Suppressor macrophage treated with lipopolysaccharide for 4 hours (primary cell): ENCODE measurements at places on chromosomes 6 and 20.

GRCh38 chr6:138239774-138240173 is 21.5 kb upstream of the PBOV1 start:
- no peak for DNase-seq

GRCh38 chr6:38738261-38738660 is 23.1 kb downstream of the DNAH8 start:
- DNase-seq = no peak

DNA sequence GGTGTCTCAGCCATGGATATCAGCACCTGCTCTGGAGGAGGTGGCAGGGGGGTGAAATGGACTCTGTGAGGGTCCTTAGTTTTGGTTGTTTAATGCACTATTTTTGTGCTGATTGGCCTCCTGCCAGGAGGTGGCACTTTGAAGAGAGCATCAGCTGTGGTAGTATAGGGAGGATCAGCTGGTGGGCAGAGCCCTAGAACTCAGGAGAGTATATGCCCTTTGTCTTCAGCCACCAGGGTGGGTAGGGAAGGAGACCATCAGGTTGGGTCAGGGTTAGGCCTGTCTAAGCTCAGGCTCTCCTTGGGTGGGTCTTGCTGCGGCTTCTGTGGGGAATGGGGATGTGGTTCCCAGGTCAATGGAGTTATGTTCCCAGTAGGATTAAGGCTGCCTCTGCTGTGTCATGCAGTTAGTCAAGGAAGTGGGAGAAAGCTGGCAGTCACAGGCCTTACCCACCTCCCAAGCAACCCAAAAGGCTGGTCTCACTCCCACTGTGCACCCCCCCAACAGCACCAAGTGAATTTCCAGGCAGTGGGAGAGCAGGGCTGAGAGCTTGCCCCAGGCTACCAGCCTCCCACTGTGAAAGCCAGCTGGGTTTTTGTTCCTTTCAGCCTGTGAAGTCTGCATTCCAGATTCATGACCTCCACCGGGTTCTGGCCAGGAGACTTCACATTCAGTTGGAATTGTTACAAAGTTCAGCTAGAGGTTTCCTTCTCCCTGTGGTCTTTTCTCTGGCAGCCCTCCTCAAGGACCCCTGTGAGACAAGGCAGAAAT is 5.7 kb upstream of the OSTM1 start:
- no peak for DNase-seq

DNA sequence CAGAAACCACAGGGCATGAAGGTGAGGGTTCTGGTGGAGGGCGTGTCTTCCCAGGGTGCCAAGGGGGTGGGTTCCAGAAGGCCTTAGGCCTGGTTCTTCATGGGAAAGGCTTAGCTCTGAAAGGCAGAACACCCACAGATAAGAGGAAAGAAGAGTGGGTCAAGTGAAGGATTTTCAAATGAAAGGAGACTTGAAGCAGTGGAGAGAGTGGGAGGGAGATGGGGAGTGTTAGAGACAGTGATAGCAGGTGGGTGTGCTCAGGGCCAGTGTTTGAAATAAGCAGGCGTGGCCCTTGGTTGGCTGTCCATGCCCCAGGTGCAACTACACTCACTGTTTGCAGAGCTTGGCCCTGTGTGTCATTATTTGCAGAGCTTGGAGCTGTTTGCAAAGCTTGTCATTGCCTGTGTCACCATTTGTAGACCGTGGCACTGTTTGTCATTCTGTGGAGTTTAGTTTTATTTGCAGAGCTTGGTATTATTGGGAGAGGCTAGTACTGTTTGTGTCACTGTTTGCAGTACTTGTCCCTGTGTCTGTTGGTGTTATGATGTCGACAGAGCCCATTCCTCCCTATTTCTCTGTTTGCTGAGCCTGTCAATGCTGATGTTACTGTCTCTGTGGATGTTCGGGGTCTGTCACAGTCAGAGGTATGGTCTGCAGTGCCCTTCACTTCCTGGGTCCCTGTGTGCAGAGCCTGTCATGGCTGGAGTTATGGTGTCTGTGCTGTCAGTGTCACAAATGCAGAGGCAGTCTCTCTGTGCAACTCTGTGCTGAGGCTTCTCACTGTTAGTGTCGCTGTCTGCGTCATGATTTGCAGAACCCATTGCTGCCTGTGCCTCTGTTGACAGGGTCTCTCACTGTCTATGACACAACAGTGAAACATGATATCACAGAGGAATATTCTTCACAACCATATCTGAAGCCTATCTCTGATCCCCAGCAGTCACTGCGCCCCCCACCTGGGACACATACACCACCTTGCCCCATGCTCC is 127.7 kb upstream of the LRFN2 start:
- DNase-seq = no peak

DNA sequence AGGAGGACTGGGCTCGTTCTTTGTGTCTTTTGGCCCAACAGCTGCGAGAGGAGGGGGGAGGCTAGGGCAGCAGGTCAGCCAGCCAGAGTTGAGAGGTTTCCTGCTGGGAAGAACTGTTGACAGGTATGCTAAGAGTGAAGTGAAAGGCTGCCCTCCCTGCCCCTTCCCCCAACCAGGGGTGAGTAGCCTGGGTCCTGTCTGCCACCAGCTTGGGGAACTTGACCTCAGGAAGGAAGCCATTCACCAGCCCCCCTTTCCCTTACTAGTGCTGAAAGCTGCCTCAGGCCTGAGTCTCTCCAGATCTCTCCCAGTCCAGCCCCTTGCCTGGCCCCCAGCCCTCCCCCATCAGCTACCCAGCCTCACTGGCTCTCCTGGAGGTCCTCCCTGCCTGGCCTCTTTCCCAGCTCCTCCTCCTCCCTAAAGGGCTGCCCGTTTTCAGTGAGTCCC is 20.7 kb upstream of the ZNF76 start:
- DNase-seq = no peak
